ENCODE measurements at places on chromosomes 3 and 15.

- DNase-seq: peak; percentile 11
Observed at GRCh38 chr3:46861605-46862368, 1.5 kb downstream of the MYL3 start.

- DNase-seq: no peak
Observed at GRCh38 chr15:70185251-70185711, 87.6 kb upstream of the TLE3 start.

DNA sequence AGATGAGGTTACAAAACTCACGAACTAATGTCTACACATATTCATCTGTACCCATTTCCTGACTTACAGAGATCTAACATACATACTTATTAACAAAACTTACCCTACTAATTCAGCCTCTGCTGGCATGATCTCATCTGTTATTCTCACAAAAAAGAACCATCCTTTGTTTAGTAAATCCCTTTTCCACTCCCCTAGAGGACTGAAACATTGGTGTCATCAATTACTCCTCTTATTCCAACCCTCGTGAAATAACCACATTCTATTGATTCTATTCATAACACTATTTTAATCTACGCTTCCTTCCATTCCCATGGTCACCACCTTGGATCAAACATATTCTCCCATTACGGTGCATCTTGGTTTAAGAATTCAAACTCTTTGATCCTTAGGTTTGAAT lies 505.9 kb downstream of the SI start:
- no peak for DNase-seq

DNA sequence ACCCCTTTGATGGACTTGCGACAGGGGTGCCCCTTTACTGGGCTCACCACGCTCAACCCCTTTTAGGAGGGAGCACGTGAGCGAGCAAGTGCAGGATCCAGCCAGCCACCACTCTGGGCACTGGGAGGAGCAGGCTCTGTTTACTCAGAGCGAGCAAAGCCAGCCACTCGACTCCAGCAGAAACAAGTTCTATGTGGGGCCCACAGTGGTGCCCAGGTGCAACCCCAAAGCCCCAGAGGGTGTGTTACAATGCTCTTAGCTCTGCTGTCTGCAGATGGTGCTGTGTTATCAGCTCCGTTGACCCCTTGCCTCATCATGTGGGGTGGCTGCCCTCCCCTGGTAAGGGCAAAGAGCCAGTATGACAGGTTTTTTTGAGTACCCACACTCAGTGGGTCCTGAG lies 120.3 kb upstream of the SUCLG2 start:
- DNase-seq: no peak

DNA sequence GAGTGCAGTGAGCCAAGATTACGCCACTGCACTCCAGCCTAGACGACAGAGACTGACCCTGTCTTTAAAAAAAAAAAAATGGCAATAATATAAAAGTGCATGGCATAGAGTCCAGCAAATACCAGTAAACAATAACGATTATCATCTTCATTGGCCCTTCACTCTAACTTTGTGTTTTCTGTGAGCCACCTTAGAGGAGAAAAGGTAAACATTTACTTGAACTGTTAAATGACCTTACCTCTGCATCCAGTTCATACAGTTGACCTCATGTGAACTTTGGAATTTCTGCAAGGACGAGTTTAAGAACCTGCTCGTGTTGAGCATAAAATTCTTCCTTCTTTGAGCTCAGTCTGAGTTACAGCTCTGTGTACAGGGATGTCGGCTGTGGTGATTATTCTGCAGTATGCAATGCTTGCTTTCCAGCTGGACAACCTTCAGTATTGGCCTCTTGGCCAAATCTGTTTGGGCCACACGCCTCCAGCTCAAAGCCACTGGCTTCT lies 56.6 kb downstream of the RLBP1 start:
- peak; percentile 42 for DNase-seq

DNA sequence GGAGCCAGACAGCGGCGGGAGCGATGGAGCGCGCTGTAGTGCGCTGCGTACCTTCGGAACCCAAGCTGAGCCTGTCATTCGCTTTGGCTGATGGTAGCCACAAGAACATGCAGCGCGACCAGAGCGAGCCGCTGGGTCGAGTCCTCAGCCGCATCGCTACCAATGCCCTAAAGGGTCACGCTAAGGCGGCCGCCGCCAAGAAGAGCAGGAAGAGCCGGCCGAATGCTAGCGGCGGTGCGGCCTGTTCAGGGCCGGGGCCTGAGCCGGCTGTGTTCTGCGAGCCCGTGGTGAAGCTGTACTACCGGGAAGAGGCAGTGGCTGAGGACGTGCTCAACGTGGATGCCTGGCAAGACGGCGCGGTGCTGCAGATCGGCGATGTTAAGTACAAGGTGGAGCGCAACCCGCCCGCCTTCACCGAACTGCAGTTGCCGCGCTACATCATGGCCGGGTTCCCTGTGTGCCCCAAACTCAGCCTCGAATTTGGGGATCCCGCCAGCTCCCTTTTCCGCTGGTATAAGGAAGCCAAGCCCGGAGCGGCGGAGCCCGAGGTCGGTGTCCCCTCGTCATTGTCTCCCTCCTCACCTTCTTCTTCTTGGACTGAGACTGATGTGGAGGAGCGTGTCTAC lies 498 bp downstream of the PDE12 start:
- peak; percentile 40 for DNase-seq

- no peak for DNase-seq
Observed at GRCh38 chr3:110933821-110934426, 137.7 kb upstream of the NECTIN3 start.

DNA sequence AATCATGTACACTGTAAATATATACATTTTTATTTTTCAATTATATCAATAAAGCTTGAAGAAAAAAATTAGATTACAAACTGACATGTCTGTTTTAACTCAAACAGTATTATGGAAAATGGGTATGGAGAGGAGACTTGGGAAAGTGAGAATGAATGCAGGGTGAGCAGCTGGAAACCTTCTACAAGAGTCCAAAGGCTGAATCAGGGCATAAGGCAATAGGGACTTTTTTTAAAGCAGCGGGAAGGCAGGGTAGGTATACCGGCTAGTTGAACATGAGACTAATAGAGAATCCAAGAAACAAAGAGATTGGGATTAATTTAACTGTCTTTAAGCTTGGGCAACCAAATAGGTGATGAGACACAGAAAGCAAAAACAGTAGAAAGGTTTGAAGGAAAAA lies 145.3 kb downstream of the NR1I2 start:
- no peak for DNase-seq

DNA sequence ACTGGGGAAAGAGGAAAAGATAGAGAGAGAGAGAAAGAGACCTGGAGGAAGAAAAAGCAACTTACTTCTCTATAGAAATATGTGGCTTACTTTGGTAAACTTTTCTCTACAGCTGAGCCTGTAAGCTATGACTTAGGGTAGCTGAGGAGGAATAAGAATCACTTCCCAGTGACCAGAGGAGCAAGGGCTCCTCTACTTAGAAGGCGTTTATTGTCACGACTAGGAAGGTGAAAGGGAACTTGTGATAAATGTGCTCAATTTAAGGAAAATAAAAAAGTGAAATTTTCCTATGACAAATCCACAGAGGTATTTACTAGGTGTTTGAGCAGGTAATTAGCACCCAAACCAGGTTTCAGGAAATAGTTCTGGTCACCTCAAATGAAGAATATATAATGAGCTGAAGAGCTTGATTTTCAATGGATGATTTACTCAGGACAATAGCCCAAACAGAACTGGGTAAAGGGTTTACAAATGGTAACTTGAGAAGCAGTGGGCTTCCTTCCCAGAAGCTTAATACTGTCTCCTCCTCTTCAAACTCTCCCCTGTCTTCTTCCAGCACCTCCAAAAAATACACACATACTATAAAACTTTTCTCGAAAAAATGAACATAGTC lies 46.1 kb downstream of the SOX2 start:
- DNase-seq: no peak

DNA sequence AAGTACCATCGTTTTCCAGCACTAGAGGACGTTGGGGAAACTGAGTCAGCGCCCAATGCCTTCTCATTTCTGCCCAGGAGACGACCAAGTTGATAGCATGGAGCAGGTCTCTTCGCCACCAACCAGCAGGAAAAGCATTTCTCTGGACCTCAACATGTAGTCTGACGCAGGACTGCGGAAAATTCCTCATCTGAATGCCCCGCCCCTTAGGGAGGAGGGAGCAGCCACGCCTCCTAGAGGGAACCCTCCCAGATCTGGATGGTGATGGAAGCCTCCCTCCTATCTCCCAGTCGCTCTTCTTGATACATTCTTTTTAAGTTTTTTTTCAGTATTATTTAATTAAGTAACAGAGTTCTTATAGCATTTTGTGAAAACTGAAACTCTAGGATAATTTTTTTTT lies 17.4 kb upstream of the MINDY4B start:
- DNase-seq: peak; percentile 22

DNA sequence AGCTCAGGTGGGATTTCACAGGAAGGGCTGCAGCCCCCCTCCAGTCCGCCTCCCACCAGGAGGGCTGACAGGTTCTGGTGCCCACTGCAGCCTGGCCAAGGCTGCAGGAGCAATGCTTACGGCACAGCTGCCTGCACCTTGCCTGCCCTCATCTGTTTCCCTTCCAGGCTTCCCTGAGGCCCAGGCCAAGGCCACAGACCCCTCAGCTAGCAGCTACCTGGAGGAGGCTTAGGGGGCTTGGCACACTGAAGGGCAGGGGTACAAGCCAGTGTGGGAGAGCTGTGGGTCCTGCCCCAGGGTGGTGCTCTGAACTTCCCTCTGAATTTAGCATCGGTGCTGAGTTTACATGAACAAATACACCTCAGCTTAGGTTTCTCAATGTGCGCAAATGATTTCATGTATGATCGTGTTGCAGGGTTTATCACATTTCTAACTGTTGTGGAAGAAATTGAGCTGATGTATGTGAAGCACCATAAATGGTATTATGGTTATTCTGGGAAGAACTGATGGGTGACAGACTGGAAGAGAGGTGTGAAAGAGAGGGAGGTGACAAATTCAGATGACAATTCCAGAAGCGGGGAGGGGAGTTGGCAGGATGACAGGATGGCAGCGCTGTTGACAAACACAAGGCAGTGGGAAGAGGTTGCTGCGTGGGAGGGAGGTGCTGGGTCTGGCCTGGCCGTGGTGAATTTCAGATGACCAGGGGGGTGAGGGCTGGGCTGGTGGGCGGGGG lies 6.1 kb downstream of the RHCG start:
- no peak for DNase-seq

DNA sequence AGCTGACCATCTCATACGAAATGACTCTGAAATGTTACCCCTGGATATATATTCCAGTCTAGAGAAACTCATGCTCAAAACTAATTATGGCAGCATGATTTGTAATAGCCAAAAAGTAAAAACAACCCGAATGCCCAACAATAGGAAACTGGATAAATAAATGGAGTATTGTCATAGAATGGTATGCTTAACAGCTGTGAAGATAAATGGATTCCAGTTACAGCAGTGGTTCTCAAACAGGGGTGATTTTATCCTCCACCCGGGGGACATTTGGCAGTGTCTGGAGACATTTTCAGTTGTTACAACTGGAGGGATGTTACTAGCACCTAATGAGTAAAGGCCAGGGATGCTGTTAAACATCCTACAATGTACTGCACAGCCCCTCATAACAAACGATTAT lies 52.3 kb upstream of the PIAS1 start:
- no peak for DNase-seq

DNA sequence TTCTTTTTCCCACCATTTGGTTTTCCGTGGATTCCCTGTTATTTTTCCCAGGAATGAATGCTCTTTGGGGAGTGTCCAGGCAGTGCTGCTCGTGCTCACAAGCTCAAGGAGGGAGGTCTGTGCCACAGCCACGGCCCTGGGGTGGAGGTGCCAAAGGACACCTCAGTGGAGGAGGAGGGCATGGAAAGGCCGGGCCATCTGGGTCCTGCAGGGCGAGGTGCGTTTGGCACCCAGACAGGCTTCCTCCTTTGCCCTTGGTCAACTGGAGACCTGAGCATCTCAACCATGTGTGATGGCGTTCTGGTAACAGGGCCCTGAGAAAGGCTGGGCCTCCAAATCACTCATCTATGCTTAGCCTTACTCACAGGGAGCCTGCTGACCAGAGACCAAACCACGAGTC lies 25.4 kb downstream of the KY start:
- DNase-seq: no peak

DNA sequence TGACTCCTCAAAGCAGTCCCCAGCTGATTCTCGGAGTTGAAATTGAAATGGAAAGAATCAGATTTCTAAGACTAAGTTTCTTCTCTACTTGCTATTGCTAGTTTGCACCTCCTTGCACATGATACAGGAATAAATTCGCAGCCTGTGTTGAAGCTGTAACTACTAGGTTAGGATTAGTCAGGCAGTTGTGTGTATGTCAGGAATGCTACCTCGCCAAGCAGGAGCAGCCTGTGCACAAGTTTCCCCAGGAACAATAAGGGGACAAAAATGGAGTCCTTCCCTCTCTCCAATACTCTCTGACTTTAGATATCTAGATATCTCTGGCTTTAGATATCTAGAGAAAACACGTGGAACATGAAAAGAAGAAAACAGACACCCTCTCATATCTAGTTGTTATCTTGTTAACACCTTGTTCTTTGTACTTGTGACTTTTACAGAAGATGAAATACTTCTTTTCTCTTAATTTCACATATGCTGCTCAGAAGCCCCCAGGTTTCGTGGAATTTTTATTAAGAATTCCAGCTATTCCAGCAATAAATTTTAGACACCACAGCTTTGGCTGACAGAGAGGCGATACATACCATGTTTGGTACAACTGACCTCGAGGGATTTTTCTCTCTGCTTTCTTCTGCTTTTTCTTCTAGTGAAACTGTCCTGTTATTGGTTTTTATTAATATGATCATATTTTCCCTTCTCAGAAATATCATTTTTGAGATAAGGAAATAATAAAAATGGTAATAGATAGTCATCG lies 56.1 kb upstream of the CMSS1 start:
- no peak for DNase-seq

GRCh38 chr15:99566157-99566897 lies 543 bp downstream of the MEF2A start:
- DNase-seq: peak; percentile 43

- DNase-seq: no peak
Observed at GRCh38 chr3:172216911-172217310, 177.5 kb downstream of the FNDC3B start.

DNA sequence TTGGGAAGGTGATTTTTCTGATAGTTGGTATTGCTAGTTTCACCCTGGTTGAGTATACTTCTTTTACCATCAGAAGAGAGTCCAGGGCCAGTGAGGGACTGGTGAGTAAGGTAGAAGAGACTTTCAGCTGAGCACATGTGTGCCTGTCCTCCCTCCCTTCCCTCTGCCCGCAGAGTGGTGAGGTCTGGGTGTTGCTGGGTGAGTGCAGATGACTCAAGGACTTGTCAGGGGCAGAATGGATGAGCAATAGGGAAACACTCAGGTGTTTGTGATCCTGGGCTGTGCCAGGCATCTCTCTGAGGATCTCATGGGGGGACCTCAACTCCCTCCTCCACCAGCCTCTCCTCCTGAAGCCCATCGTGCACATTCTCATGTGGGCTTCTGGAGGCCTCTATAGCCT lies 76.0 kb upstream of the GSK3B start:
- DNase-seq: no peak

GRCh38 chr3:58999134-58999773 lies 50.6 kb downstream of the CFAP20DC start:
- DNase-seq: peak; percentile 50

DNA sequence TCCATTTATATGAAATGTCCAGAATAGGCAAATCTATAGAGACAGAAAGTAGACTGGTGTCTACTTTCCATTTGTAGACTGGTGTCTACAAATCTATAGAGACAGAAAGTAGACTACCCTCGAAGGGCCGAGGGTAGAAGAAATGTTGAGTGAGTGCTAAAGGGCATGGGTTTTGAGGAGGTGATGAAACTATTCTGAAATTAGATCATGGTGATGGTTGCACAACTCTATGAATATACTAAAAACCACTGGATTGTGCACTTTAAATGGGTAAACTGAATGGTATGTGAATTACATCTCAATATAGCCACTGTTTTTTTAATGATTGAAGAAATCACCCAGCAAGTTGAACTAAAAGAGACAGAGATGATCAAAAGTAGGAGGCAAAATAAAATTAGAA lies 27.9 kb downstream of the TP53BP1 start:
- no peak for DNase-seq

Measured in testis (tissue), 5 donors.